ENCODE measurements at places on chromosomes 1 and 21.
A peak's percentile ranks its signal among the peaks of the same experiment; 100 is the strongest.

GRCh38 chr1:180544050-180544449, 14.7 kb upstream of the OVAAL start:
- no peak for DNase-seq

- no peak for DNase-seq
These were observed 11.4 kb upstream of the PCBP3 start for GRCh38 chr21:45632160-45632559.

DNA sequence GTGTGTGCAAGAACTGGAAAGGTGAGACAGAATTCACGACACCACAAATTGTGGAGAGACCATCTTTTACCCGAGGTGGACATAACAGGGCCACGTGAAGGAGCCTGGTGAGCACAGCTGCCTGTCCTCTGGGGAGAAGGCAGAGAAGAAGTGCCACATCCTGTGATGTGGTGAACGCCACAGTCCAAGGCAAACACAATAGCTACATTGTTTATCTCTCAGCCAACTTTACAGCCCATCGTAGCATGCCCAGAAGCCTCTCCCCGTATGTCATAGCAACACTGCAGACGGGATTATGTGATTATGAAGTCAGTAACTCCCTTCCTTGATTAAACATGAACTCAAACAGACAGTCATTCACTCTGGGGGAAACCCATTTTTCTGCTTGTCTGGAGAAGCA, 612.2 kb downstream of the SMYD3 start:
- no peak for DNase-seq

GRCh38 chr21:36518883-36519492, 39.1 kb upstream of the CLDN14 start:
- DNase-seq: no peak

GRCh38 chr1:94827434-94827833, 7.3 kb downstream of the SLC44A3 start:
- no peak for DNase-seq

DNA sequence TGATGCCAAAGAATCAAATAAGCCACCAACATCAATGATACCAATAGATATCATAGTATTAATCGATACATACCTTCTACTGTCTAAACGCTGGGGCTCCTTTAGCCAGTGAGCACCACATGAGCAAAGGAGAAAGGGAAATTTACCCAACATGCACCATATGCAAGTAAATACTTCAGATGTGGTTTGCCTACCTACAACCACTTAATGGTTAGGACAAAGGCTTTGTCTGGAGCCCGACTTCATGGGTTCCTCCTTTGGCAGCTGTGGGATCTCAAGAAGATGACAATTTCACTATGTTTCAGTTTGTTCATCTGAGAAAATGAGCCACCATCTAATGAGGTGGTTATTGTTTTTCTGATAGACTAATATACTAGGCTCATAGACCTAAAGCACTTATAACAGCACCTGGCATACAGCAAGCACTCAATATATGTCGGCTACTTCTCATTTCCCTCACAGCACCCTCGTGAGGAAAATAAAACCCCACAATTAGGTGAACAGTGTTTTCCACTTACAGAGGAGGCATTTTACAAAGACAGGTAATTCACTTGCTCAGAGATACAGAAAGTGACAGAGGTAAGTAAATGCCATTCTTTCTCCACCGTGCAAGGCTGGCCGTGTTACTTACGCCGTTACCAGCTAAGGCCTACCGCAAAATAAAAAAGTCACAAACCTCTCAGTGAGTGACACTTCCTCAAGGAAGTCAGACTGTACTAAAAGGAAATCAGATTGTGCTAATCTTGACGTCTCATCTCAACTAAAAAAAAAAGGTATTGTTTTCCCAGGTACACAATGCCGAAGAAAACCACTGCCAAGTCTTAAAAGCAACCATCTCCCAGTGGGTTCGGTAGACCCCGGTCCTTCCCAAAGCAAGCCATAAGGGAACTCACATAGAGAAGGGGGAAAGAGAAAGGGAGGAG, 1.6 kb downstream of the TTC13 start:
- DNase-seq: no peak

DNA sequence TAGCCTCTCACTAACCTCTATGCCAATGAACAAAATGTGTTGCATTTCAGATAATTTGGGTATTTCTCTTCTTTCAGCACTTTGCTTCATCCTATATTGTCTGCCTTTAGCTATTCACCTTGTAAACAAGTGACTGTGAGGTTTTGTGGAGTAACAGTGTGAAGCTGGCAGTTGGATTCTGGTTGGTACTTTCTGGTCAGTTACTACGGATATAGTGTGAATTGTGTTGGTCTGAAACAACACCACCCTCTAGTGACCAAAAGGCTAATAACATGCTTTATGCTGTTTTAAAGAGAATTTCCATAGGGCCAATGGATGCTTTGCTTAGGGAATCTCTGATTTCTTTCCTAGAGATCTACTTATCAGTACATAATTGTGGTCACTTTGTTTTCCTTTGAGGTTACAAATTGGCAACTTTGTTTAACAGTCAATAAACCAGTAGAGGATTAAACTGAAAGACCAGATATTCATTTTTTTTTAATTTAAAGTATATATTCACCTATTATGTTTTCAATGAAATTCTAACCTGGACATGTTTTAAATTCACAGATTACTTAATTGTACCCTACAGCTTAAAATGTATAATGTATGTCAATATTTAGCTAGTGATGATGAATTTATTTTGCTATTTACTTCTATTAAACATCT, 2.5 kb upstream of the PTGER3 start:
- DNase-seq: peak; percentile 66

GRCh38 chr21:37257511-37257966, 9.6 kb downstream of the VPS26C start:
- peak; percentile 42 for DNase-seq
